Neural crest cell (in vitro differentiated cells): ENCODE measurements at places on chromosomes 2 and 18.

DNA sequence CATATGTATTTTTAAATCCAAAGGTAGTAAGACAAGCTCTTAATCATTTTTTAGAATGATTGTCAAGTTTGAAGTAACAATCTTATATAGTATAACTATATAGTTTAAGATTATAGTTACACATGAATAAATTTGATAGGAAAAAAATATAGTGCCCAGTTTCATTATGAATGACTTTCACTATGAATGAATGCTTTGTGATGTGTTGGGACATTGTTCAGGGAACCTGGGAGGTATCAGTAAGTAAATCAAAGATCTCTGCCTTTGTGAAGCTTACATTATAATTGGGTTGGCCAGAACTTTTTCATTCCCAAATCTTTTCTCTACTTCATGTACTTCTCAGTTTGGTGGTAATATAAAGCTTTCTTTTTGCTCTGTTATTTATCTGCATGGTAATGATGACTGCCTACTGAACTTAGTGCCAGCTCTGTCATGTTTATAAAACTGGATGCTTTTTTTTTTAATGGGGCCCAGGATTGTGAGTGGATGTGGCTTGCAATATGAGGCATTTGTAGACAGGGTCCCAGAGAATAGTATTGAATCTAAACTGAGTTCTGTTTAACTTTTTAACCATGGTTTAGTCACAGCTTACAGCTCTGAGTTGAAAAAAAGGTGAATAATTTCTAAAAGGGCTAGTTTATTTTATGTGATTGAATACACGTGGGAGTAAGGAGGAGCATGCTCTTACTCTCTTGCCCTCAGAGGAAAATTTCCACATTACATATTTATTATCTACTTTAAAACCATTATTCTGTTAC is 23.3 kb downstream of the GLS start:
- DNase-seq: no peak

DNA sequence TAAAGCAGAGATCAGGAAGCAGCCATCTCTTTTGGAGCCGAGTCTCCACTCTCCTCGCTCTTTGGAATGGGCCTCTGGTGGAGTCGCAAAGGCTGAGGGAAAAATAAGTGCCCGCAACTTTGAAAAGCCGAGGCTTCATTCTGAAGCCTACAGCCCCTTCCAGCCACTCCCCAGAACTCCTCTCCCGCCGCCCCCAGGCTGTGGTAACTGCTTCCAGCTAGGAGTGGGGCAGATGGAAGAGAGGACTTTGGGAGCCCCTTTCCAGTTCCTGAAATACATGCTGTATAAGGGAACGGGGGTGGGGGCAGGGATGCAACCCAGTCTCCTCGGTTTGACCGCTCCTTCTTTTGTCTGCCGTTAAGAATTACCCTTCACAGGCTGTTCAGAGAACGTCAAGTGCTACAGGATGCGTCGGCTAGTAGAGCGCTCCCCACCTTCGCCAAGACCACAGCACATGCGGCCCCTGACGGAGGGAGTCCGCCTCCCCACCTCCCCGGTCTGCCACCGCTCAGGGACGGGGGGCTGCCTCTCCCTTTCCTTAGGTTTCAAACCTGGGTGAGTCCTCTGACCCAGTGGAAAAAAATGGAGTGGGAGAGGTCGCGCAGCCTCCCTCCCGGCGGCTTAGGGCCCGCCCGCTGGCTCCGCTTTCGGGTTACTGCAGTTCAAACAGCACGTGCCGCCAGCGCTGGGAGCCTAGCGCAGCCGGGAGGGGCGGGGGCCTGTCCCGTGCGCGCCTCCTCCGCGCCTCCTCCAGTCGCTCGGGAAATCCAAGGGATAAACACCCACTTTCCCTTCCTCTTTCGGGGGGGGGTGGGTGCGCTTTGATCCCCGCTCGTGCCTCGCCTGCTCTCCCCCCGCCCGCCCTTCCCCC is 4.9 kb downstream of the CYP26B1 start:
- no peak for DNase-seq

DNA sequence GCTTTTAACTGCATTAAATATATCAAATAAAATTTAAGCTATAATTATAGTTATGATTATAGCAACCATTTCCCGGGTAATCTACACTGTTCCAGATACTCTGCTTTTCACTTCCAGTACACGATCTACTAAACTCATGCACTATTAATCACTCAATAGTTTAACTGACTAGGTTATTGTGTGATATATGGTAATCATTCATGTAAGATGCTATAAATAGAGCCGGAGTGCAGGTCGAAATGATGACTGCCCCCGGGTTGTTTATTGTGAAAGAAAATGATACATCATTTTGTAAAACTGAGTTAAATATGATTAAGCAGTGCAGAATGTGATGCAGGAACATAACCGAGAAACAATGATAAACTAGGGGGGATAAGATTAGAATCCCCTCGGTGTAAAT is 434.6 kb upstream of the DSEL start:
- no peak for DNase-seq

DNA sequence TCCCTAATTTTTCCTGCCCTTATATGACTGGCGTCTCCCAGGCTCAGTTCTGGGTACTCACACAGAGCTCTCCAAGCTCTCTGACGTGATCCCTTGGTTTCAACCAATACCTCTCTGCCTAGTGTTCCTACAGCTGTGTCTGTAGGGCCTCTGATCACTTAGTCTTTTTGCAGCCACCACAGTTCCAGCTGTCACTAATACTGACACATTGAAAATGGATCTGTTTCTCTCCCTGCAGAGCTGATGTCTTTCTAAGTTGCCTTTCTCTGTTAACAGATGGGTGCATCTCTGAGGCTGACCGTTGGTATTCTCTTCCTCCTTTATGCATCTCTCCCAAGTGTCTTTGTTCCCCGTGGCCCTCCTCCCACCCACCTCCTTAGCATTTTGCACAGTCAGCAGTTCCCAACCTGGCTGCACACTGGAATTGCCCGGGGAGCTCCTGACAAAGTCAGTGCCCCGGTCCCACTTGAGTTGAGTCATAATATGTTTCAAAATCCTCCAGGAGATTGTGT is 62.5 kb downstream of the CERS6 start:
- DNase-seq: peak; percentile 16

- no peak for DNase-seq
Measured at GRCh38 chr2:40436093-40436475, 15.8 kb downstream of the SLC8A1 start.

- no peak for DNase-seq
Measured at GRCh38 chr2:34317797-34318196, 718.7 kb upstream of the FAM98A start.

DNA sequence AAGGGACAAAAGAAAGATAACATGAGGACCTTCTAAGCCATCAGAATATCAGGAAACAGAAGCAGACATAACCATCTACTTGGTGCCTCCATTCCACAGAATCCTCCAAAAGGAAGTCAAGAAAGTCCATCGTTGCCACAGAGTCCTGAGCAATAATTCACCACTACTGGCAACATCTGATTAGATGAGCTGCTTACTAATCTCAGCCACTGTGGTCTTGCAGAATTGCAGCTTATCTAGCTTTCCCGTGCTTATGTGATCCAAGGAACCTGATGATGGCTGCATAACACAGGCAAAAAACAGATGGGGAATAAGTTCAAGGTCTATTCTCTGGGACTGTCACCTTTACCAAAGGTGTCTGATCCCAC is 278.5 kb downstream of the AFF3 start:
- DNase-seq: no peak

GRCh38 chr18:79615091-79615490 is 64.5 kb upstream of the CTDP1 start:
- no peak for DNase-seq

DNA sequence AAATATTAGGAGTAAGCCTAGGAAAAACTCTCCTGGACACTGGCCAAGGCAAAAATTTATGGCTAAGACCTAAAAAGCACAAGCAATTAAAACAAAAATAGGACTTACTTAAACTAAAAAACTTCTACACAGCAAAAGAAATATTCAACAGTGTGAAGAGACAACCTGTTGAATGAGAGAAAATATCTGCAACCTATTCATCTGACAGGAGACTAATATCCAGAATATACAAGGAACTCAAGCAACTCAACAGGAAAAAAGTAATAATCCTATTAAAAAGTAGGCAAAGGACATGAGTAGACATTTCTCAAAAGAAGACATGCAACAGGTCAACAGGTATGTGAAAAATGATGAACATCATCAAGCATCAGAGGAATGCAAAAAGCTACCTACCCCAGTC is 431.1 kb downstream of the ZEB2 start:
- DNase-seq: no peak

- DNase-seq: no peak
Measured at GRCh38 chr2:232349546-232349945, 29.0 kb upstream of the ALPP start.

GRCh38 chr2:199370150-199370780 is 87.5 kb downstream of the SATB2 start:
- no peak for DNase-seq

DNA sequence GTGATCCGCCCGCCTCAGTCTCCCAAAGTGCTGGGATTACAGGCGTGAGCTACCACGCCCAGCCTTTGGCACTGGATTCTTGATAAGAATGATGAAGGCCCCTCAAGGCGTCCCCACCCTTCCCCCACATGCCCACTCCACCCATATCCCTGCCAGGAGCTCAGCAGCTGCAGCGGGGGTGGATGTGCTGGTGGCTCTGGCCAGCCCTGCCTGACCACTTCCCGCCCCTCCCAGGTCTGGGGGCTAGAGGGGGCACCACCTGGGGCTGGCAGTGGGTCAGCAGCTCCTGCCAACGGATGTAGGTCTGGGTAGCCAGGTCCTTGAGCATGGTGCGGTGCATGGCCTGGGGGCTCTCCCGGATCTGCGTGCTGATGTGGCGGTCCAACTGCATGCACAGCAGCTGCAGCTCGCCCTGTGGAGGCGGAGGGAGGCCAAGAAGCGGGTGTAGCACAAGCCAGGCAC is 7.8 kb upstream of the SEMA4C start:
- no peak for DNase-seq

GRCh38 chr2:237235383-237236095 is 149.8 kb downstream of the COPS8 start:
- no peak for DNase-seq

- DNase-seq: no peak
Measured at GRCh38 chr2:238267884-238268680, 20.3 kb downstream of the PER2 start.

GRCh38 chr2:184879671-184880070 is 281.3 kb downstream of the ZNF804A start:
- DNase-seq: no peak

- no peak for DNase-seq
Measured at GRCh38 chr2:28277466-28277865, 115.2 kb upstream of the FOSL2 start.

DNA sequence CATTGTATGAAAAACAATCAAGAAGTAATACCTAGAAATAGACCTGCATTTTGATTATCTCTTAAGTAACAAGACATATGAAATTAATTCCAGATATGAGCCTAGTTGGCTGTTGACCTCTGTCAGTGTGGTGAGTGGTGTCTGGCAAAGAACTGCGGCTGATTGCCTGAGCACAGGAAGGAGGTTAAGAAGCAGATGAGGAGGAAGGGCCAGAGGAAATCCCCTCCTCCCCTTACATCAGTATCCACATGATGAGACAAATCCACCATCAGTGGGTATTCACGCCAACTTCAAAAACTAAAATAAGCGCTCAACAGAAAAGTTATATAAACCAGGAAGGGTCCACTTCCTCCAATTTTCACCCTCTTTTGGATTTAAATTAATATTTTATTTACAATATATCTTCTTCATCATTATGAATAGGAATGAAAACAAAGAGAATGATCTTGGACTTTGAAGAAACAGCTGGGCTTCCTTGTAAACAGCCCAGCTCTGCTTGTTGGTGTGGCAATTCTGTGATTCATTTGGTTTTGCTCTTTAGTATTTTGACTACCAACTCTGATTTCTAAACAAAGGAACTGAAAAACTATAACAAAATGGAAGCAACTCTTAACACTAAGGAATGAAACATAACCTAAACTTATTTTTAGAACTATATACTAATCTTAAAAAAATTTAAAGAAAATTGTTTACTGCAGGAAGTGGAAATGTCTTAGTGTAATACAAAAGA is 27.3 kb downstream of the RFTN2 start:
- no peak for DNase-seq

- no peak for DNase-seq
Measured at GRCh38 chr2:108970369-108970768, 18.7 kb downstream of the EDAR start.

DNA sequence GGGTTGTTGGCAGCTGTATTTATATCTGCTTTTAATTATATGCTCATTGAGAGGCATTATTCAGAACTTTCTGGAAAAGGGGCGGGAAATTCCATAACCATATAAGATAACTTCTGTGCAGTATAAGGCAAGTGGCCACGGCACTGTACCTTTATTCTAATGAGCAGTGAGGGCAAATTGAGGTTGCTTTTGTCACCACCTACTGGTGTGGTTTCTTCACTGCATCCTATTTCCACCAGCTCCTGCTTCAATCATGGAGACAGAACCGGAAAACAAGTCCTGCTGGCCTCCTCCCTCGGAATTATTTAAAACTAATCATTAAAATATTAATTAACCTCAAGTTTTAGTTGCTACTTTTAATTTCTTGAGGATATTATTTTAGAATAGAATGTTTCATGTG is 759.4 kb downstream of the CBLN2 start:
- no peak for DNase-seq

DNA sequence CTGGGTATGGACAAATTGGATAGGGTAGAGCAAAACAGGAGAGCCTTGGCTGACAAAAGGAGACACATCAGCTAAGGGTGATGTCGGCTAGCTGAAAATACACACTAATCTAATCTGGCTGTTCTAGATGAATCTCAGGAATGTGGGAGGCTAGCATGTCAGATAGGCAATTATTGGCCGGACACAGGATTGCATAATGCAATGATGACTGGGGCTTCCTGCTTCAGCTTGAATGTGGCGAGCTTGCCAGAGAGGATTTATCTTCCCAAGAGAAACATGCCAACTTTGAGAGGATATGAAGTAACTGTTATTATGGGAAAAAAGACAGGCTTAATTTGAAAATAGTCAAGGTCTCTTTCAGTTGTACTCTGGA is 102.4 kb downstream of the TRIB2 start:
- DNase-seq: no peak

- DNase-seq: no peak
Measured at GRCh38 chr2:109284826-109285225, 155.8 kb downstream of the SH3RF3 start.

DNA sequence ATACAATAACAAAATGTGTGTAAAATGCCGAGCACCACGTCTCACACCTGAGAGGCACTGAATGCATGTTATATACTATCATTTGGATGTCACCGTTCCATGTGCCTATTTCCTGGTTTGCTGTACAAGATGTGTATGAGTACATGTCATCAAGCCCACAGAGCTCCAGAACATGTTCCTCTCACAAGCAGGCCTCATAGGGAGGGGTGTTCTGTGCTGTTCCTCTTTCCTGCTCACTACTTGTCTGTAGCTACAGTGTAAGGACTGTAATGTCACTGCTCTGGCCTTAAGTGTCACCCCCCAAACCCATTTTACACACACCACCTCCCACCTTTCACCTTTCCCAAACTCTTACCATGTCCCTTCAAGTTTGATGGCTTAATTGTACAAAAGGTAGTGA is 1.8 kb downstream of the AFF3 start:
- DNase-seq: no peak

- DNase-seq: no peak
Measured at GRCh38 chr2:66477135-66477842, 42.4 kb downstream of the MEIS1 start.

- no peak for DNase-seq
Measured at GRCh38 chr2:3309496-3310355, 67.9 kb downstream of the EIPR1 start.

GRCh38 chr2:223155956-223156355 is 104.0 kb downstream of the KCNE4 start:
- DNase-seq: no peak

- no peak for DNase-seq
Measured at GRCh38 chr18:48660346-48661228, 121.8 kb downstream of the CTIF start.

GRCh38 chr2:233270366-233270765 is 18.9 kb downstream of the ATG16L1 start:
- DNase-seq: no peak
